ENCODE measurements at places on chromosomes 11 and 22. TPM values are rescaled to one million over a fixed set of nuclear protein-coding genes. Genes with fewer than 3 reads are reported as not detected.
A peak's percentile ranks its signal among the peaks of the same experiment; 100 is the strongest.

Gene P2RX6
- polyA plus RNA-seq, result 1.1 TPM

Gene KCNK4
- polyA plus RNA-seq, result not detected

Gene ZP1
- not detected for polyA plus RNA-seq

Gene LDHAL6A
- 0.65 TPM for polyA plus RNA-seq

Gene NEFH
- 9.9 TPM for polyA plus RNA-seq

Gene ARFGAP3
- polyA plus RNA-seq, result 53.5 TPM

Gene TSPAN32
- 2.2 TPM for polyA plus RNA-seq

Gene MYO7A
- polyA plus RNA-seq, result 3.4 TPM

Gene OR9Q1
- not detected for polyA plus RNA-seq

Gene KIF18A
- polyA plus RNA-seq, result 10.9 TPM

Gene WNT11
- 11.7 TPM for polyA plus RNA-seq

Gene ZC3H12C
- polyA plus RNA-seq, result 8.2 TPM

Gene HBD
- polyA plus RNA-seq, result 1.9 TPM

Gene PACSIN3
- 34.3 TPM for polyA plus RNA-seq

Gene DEFB131B
- 1.1 TPM for polyA plus RNA-seq

GRCh38 chr11:35683728-35684339 lies 21.3 kb downstream of the TRIM44 start:
- DNase-seq, result no peak

- no peak for DNase-seq
Observed at GRCh38 chr22:47007496-47007895, 245.0 kb downstream of the TBC1D22A start.

- DNase-seq, result no peak
Observed at GRCh38 chr11:113977701-113978100, 2.8 kb downstream of the HTR3A start.

DNA sequence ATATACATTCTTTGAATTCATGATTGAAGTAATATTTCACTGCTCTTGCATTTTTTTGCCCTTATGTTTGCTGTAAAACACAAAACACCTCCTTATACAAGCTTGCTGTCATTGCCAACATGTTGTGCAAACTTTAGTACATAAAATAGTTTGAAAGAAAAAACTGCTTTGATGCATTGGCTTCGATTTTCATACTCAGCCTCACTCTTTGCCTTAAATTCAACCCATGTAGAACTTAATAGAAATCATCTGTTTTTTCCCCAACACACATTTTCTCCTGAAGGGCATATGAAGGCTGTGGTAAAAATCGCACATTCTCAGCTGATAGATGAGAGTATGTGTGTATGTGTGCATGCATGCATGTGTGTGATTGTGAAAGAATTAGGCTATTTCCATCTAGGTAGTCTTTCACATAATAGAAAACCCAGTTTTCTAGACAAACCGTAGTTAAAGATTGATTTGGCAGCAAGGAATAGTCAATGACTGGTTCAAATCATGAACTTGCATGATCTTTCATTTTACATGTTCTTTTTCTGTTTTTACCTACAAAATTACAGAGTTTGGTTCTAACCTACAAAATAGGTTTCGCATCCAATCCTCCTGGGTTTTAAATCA lies 72.8 kb upstream of the MTMR2 start:
- DNase-seq, result no peak

- DNase-seq, result peak; percentile 56
Observed at GRCh38 chr11:35662061-35662648, 420 bp upstream of the TRIM44 start.

DNA sequence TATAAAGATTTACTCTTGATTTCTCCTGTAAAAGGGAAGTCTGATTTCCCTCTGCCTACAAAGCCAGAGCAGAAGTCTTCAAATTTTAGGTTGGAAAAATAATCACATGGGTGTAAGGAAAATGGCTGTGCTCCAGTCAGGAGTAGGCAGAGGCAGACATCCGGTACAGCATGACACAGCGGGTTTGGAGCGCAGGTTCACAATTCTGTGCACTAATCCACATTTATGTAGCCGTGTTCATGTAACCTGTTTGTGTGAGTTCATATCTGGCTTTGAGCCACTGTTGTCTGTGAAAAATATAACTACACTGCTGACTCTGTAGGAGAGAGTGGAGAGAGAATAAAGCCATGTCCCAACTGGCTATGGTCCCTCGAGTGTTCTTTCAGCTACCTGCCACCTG lies 248.0 kb downstream of the CASP12 start:
- no peak for DNase-seq

- DNase-seq, result no peak
Observed at GRCh38 chr11:17645190-17645970, 74.0 kb upstream of the MYOD1 start.

DNA sequence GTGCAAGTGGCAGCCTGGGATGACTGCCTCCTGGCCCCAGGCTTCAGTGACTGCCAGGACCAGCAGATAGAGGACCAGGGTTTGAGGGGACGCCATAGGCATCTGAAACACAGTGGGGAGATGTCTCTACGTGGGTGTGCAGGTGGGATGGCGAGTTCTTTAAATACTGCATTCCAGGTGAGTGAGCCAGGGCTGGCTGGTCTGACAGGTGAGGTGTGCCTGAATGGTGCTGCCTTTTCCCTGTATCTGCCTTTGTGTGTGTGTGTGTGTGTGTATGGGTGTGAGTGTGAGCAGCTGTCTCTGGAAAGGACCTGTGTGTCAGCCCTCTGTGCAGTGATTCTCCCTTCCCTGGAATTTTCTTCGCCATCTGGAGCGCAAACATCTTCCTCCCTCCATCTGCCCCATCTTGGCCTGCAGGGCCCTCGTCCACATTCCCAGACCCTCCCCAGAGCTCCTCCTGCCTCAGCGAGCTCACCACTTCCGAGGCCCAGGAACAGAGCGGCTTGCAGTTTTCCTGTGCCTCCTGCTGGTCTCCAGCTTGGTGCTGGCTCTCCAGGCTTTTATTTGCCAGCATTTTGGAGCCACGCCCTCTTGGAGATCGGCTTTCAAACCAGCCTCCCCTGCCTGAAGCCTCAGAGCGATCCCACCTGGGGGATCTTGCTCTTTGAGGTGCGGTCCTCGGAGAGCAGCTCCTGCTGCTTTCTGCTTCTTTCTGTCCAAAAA lies at the start of gene GPHA2:
Gene GPHA2, minus strand, starts transcription at position 535 of the 723 bp plus-strand sequence. Its CDS starts 433 bp downstream, at position 102.
- DNase-seq, result no peak

DNA sequence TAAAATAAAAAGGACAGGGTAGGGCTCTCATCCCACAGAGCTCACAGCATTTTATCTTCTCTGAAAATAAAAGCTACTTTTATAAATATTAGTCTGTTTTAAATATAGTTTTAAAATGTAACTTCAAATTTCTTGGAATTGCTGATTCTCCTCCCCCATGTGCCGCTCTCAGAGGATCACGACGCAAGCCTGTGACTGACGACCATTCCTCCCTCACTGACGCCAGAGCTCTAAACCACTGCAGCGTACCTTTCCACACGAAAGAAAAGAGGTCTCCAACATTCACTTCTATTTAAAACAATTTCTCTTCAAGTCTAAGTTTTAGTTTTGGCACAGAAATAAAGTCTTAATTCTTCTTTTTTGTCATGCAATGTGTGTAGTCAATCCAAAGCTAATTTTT lies 9.3 kb downstream of the TOLLIP start:
- DNase-seq, result no peak

- no peak for DNase-seq
Observed at GRCh38 chr11:62555464-62556107, 9.0 kb upstream of the AHNAK start.

GRCh38 chr11:70048279-70049024 lies 29.7 kb upstream of the ANO1 start:
- DNase-seq, result no peak

- DNase-seq, result no peak
Observed at GRCh38 chr22:28473258-28473657, 206.4 kb downstream of the TTC28 start.

- no peak for DNase-seq
Observed at GRCh38 chr11:75474878-75475766, 42.1 kb upstream of the KLHL35 start.

GRCh38 chr22:48147831-48148230 lies 1385.4 kb downstream of the TBC1D22A start:
- no peak for DNase-seq

GRCh38 chr22:17192186-17192585 lies 27.0 kb downstream of the ADA2 start:
- no peak for DNase-seq

All from right renal cortex interstitium (tissue), 3 donors.